ENCODE measurements at places on chromosomes 13 and 19.

DNA sequence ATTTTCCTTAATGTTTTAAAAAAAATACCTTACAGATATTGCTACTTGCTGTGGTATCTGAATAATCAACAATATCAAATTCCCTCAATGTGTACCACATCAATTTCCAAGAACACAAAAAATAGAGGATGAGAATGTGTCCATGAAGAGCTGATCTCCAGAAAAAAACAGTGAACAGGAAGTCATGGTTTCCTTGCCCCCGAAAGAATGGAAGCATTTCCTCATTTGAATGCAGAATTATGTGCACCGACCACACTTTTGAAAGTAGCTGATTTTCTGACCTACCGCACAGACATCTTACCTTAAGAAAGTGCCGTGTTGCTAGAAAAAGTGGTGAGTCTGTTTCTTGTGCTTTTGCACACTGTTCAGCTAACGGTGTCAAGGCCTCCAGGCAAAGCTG is 13.4 kb upstream of the EEF1AKMT1 start:
- no peak for DNase-seq

- DNase-seq: no peak
These were observed 96.5 kb downstream of the KL start for GRCh38 chr13:33112766-33113165.

DNA sequence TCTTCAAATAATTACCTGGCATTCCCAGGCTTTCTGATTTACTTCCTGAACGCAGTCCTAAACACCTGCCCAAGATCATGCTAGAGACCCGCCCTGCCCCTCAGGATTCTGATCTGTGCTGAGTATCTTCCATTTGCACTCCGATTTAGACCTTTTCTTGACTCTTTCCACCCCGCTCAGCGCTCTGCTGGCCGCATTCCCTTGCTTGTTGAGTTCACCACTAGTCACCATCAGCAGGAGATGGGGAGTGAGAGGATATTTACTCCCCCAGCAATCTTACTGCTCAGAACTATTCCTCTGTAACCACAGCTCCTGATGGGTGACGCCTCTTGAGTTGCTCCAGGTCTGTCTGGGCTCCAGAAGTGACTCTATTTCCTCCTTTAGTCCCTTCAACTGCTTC is 419.4 kb upstream of the MIR17HG start:
- DNase-seq: no peak

DNA sequence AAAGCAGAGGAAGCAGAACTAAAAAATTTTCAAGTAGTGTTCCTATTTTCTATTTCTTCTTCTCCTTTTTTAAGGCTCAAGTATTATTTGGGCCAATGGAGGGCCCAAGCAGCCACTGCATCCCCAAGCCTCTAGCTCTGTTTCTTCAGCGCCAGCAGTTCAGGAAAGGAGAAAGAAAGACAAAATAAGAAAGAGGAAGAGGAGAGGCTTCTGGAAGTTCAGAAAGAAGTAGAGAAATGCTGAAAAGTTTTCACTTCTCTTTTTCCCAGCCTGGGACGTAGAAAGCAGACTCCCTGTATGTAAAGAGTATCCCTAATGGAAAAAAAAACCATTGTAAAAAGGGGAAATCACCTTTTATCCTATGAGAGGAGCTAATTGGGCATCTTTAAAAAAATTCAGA is 165.5 kb upstream of the KLF12 start:
- no peak for DNase-seq

GRCh38 chr19:19155495-19156219 is 14.4 kb downstream of the MEF2B start:
- DNase-seq: no peak

- DNase-seq: no peak
These were observed 7.9 kb upstream of the ARHGAP33 start for GRCh38 chr19:35767288-35768081.

GRCh38 chr19:11463391-11463790 is 17.5 kb downstream of the ELAVL3 start:
- DNase-seq: no peak

DNA sequence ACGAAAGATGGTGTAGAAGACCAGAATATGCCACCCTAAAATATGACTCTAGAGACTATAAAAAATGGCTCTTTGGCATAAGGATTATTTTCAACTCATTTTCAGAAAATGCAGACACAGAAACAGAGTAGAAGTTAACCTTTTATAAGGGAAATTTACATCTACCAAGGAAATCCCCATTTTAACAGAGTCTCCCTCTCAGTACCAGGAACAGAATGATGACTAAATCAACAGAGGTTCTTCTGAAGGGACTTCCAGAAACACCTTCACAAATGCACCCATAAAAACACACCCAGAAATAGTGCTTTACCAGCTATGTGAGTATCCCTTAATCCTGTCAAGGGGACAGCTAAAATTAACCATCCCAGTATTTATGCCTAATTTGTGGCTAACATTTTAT is 29.1 kb downstream of the PLPP2 start:
- no peak for DNase-seq

All from stimulated activated CD8-positive, alpha-beta memory T cell treated with anti-CD3 and anti-CD28 coated beads, Interleukin-15, amount 100 ng/mL, for 4 hours (primary cell).